ENCODE measurements at places on chromosomes 13 and 19.

DNA sequence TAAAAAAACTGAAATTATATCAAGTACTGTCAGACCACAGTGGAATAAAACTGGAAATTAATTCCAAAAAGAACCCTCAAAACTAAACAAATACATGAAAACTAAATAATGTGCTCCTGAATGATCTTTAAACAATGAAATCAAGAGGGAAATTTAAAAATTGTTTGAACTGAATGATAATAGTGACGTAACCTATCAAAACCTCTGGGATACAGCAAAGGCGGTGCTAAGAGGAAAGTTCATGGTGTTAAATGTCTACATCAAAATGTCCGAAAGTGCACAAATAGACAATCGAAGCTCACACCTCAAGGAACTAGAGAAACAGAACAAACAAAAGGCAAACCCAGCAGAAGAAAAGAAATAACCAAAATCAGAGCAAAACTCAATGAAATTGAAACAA, 70.8 kb upstream of the TUBA3C start:
- no peak for DNase-seq

DNA sequence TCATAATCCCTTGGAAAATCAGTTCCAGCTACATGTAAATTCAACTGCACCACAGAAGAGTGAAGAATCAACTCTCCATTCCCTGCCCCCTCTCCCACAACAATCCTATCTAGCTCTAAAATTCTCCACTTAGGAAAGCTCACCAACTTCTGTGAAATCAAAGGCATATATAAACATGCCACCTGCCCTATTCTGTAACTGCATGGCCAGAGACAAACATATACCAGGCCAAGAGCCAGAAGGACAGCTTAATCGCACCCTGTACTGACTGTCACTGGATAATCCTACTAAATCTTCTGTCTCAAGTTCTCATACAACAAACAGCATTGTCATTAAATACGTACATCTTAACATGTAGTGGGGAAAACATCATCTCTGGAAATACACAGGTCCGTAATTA, 58.2 kb upstream of the EEF1AKMT1 start:
- no peak for DNase-seq

GRCh38 chr13:100214886-100215285, 126.0 kb downstream of the PCCA start:
- DNase-seq: no peak

GRCh38 chr13:113607056-113607888, 22.7 kb downstream of the TFDP1 start:
- no peak for DNase-seq

GRCh38 chr19:1767464-1767933, 14.2 kb downstream of the ONECUT3 start:
- peak; percentile 71 for DNase-seq

- DNase-seq: no peak
Measured at GRCh38 chr13:27043013-27043412, 128.6 kb downstream of the USP12 start.

DNA sequence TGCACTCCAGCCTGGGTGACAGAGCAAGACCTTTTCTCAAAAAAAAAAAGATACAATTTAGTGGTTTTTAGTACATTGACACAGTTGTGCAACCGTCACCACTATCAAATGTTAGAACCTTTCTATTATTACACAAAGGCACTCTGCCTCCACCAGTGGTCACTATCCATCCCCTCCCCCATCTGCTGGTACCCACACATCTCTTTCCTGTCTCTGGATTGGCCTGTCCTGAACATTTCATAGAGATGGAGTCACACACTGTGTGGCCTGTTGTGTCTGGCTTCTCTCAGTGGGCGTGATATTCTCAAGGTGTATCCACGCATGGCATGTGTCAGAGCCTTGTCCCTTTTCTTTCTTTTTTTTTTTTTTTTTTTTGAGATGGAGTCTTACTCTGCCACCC, 11.2 kb downstream of the KDM4B start:
- no peak for DNase-seq

GRCh38 chr13:110230661-110231347, 76.2 kb downstream of the COL4A1 start:
- no peak for DNase-seq

GRCh38 chr13:49821216-49822009, 28.9 kb upstream of the KPNA3 start:
- DNase-seq: no peak

- DNase-seq: no peak
Measured at GRCh38 chr13:112651750-112652511, 37.9 kb upstream of the ATP11A start.

DNA sequence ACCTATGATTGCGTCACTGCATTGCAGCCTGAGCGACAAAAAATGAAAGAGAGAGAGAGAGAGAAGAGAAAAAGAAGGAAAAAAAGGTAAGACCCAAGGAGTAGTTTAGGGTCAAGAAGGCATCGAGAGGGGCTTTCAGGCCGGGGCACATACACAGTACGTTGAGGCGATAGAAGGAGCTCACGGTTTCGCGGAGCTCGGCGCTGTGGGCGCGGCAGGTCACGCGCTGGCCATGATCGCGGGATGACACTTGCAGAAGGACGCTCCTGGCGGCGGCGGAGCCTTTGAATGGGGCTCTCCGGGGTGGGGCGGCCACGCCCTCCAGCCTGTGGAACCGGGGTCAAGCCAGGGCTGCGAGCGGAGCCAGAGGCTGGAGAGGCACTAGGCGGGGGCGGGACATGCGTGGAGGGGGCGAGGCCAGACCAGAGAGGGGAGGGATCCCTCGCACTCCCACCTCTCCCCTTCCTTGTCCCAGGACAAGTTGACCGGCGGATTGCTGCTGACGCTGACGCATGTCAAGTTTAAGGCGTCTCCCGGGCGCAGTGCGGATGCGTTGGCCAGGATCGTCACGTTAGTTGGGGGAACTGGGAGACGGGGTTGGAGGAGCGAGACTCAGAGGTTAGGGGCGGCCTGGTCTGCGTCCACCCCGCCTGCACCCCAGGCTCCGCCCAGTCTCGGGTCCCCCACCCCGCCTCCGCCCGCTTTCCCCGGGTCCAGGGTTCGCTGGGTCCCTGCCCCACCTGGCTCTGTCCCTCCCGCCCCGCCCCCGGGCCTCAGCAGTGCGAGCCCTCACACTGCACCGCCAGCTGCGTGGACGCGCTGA, 6.9 kb downstream of the NPHS1 start:
- peak; percentile 54 for DNase-seq

- no peak for DNase-seq
Measured at GRCh38 chr13:112825875-112826274, 136.0 kb downstream of the ATP11A start.
